ENCODE measurements at places on chromosomes 3 and 15. TPM values are rescaled to one million over a fixed set of nuclear protein-coding genes. Genes with fewer than 3 reads are reported as not detected.

GRCh38 chr15:55170361-55170760 is 26.4 kb downstream of the RSL24D1 start:
- no peak for DNase-seq

DNA sequence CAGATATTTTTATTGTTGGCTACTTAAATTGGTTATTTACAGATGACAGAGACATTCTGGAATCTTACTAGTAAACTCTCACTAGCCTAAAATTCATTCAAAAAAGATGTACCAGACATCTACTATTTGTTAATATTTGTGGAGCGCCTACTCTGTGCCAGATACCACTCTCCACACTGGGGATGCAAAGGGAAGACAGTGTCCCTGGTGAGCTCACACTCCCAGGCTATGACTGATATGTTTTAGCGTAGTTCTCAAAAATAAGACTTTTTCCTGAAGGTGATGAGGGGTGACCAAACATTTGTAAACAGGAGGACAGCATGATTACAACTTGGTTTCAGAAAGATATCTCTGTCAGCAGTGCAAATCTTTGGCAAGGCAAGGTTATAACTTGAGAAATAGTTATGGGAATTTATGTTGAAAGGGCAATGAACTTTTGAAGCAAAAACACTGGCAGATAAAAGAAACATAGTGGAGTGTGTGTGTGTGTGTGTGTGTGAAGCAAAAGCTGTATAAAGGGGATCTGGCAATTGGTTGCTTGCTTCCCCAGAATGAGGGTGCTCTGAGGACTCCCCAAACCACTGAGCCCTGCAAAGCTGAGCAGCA is 51.2 kb downstream of the HACD2 start:
- no peak for DNase-seq

GRCh38 chr3:113912552-113913236 is 35.1 kb upstream of the ZDHHC23 start:
- peak; percentile 66 for DNase-seq

GRCh38 chr3:74591946-74592345 is 22.5 kb downstream of the CNTN3 start:
- no peak for DNase-seq

DNA sequence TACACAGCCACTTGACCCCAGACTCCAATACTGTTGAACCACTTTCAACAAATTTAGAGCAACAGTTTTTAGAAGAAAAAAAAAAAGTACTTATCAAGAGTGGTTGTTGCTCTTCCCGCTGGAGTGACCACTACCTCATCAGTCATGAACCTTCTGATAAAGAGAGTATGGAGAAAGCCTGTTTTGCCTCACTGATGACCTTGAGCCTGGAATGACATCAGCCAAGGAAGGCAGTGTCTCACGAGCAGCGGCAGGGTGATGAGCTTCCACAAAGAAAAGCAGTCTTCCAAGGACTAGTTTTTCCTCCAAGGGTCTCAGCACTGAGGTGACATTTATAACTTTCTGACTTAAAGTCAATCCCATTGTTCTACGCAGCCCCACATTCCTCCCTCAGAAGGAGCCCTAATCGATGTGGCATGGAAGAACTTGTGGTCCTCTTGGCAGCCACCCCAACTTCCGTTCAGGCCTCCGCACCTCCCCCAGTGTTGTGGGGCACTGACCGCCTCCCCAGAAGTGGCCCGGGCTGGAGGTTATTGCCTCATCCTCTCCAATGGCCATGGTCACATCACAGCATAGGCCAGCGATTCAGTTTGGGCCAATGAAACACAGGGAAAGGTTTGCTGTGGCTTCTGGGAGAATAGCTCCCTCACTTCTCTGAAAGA is 1.8 kb upstream of the CYP11A1 start:
- DNase-seq: no peak

- no peak for DNase-seq
These were observed 152.1 kb upstream of the TBC1D5 start for GRCh38 chr3:17894434-17895060.

DNA sequence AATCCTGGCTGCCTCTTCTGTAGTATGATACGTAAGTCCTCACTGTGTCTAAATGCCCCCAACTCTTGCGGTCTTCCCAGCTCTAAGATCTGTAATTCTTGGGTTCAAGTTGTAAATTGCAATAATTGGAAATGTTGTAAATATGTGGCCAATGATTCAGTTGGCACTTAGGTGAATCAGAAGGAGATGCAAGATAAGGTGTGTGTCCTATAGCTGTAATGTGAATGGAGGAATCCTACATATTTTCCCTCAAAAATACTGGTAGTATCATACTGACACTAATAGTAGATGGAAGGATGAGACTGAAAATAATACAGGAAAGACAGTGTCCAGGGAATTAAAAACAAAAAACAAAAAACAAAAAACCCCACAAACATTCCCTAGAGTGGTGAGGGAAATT is 3.5 kb upstream of the ST3GAL6 start:
- no peak for DNase-seq

DNA sequence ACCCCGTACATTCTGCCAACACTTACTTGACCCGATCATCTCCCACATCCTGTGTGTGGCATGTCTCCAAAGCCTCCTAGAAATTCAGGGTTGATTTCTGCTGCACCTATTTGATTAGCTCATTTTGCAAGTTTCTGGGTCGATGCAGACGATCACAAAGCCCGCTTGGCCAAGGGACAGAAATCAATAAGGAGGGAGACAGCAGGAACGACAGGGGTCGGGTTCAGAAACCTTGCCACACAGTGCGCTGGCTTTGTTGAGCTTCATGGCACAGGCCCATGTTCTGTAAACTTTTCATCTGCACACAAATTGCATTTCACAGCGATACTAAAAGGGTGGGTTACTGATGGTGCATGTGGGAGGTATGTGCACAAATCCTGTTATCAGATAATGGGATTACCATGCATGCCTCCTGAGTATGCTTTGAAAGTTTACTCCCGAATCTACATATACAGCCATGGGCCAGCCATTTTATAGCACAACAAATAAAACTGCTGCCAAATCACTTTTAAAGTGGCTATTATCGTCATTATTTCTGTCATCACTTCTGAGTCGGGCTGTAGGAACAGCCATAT is 95.9 kb upstream of the ATP11B start:
- no peak for DNase-seq

- no peak for DNase-seq
These were observed 6.6 kb upstream of the ATP11B start for GRCh38 chr3:182786564-182787196.

GRCh38 chr3:192916371-192917027 is 1.2 kb downstream of the MB21D2 start:
- DNase-seq: peak; percentile 44

GRCh38 chr15:79169526-79170133 is 79.0 kb upstream of the RASGRF1 start:
- DNase-seq: no peak

- peak; percentile 8 for DNase-seq
These were observed 78.4 kb upstream of the RASGRF1 start for GRCh38 chr15:79168922-79169456.

- no peak for DNase-seq
These were observed 24.9 kb upstream of the KBTBD12 start for GRCh38 chr3:127889976-127890650.

DNA sequence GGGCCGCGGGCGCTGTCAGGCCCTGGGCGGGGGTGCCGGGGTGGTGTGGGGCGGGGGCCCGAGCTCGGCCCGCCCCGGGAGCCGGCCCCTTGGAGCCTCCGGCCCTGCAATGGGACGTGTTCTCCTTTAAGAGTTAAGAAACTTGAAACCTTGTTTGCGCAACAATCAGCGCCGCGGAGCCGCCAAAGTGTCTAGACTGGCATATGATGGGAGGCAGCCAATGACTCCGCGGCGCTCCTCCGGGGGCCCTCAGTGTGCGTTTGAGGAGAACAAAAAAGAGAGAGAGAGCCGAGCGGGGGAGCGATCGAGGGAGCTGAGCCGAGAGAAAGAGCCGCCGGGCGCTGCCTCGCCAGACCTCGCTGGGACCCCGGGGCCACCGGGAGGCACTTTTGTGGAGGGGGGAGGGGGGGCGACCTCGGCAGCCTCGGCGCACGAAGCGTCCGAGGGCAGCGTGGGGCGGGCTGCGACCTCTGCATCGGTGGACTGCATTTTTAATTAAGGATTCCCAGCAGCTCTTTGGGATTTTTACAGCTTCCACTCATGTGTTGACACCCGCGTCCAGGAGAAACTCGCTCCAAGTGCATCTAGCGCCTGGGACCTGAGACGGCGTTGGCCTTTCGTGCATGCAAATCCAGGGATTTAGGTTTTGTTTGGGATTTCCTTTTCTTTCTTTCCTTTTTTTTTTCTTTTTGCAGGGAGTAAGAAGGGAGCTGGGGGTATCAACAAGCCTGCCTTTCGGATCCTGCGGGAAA is at the start of gene SMAD6:
Gene SMAD6, plus strand, starts transcription at position 202 of the 752 bp plus-strand sequence. CDS start 1,023 bp downstream, outside the sequence.
- peak; percentile 97 for DNase-seq

- DNase-seq: no peak
These were observed 53.6 kb upstream of the DCLK3 start for GRCh38 chr3:36817806-36818533.

DNA sequence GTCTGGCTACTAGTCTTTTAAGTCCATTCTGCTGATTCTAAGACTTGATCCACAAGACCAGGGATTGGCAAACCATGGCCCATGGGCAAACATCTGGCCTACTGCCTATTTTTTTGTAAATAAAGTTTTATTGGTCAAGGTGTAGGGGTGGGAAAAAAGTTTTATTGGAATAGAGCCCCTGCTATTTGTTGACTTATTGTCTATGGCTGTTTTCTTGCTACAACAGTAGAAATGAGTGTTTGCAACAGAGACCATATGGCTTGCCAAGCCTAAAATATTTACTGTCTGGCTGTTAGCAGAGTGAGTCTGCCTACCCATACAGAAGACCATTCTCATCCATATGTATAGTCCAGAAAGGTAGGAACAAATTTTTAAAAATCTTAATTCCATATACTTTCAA is 106.4 kb downstream of the PTPRG start:
- DNase-seq: no peak

DNA sequence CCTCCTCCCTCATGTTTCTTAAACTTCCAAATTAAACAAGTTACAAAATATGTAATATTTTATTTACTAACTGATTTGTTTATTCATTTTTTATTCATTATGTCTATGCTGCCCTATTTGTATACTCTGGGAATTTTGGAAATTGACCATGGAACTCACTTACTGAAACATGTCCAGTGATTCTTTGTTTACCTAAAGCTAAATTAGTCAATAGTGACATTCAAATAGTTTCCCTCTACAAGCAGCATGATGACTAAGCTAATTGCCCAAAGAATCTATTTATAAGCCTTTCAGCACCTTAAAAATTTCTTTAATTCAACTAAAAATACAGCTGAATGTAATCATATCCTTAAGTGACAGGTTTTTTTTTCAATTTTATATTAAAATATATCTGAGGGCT is 437.7 kb downstream of the SI start:
- no peak for DNase-seq

DNA sequence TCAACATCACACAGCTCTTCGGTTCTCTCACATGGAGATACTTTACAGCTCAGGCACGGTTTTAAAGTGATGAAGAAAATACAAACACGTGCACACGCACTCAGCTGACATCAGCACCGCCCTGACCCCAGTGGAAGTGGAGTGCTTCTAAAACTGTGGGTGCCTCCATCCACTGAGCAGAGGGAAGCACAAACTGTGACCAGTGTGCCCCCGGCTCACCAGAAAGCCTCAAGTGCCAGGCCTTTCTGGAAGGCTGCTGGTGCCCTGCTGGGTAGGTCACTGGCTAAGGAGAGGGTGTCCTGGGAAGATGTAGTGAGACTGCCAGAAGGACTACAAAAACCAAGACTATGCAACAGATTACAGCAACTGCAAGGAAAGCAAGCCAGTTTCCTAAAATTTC is 78.5 kb downstream of the OCA2 start:
- no peak for DNase-seq

DNA sequence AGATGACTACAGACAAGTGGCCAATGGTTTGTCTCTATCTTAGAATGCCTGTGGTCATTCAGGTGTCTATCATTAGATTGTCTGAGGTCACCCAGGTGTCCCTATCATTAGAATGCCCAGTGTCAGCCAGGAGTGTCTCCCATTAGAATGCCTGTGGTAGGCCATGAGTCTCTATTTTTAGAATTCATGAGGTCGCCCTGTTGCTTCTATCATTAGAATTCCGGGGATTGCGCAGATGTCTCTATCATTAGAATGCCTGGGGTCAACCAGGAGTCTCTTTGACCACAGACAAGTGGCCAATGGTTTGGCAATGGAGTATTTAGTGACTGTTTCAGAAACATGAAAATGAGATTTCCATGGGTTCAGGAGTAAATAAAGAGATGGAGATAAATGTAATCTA is 7.6 kb downstream of the RTP2 start:
- no peak for DNase-seq

GRCh38 chr3:45054196-45054857 is 28.2 kb downstream of the CLEC3B start:
- DNase-seq: no peak

Gene EFCC1
- total RNA-seq: 0.73 TPM

Gene TLR9
- total RNA-seq: not detected

Gene NRROS
- total RNA-seq: 14.4 TPM

Gene TXNRD3
- 7.1 TPM for total RNA-seq

Gene ACKR2
- not detected for total RNA-seq

Gene FETUB
- total RNA-seq: not detected

Gene FGF7
- not detected for total RNA-seq

Gene GLCE
- 79.8 TPM for total RNA-seq

Gene ACOX2
- total RNA-seq: 1.5 TPM

Gene FBXW12
- total RNA-seq: not detected

Gene NECTIN3
- total RNA-seq: 26.9 TPM

Gene TM4SF18
- 142 TPM for total RNA-seq

Gene MRPS25
- total RNA-seq: 58.1 TPM

Gene RLBP1
- total RNA-seq: not detected

Gene EPHA3
- not detected for total RNA-seq

Gene ROPN1
- not detected for total RNA-seq

Gene POPDC2
- not detected for total RNA-seq

Gene TP53BP1
- total RNA-seq: 60.2 TPM

Data from endothelial cell of umbilical vein (primary cell).